ENCODE measurements at places on chromosomes 1 and 21.
A peak's percentile ranks its signal among the peaks of the same experiment; 100 is the strongest.

GRCh38 chr1:85339656-85340399, 63.4 kb upstream of the BCL10 start:
- DNase-seq = no peak

DNA sequence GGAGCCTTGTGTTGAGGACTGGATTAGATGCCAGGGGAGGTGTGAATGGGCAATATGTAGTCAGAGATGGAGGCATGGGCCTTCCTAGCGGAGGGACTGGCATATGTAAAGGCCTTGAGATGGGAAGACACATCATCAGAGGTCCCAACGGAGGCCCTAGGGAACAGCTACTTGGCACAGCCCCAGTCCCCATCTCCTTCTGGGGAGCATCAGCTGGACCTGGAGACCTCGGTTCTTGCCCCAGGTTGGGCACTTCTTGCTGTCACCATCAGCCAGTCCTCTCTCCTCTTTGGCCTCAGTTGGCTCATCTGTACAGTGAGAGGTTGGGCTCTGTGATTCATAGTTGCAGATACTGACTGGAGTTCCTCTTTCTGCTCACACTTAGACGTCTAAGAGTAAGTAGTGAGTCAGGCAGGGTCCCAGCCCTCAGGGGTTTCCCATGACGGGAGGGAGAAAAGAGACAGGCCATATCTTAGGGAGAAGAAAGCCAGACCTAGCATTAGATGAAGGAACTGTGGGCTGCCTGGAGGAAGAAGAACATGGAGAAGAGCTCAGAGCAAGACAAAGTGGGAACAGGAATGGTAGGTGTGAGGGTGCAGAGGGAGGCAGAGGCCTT, 3.4 kb upstream of the MARCKSL1 start:
- DNase-seq = peak; percentile 64

DNA sequence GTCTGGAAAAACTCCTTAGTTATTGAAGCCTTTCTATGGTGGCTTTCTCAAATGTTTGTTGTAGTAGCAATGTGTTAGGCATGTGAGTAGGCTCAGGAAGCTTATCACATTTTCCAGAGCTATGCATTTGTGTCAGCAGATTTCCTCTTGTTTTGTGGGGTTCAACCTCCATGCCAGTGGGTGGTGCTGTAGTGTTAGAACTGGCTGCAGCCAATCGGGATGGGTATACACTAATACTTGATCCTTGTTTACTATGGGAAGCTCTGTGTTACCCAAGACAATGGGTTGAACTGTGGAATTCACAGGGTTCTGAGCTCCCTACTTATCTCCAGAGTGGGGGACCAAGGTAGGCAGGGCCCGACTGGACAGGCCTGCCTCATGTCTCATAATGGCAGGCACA, 348.5 kb upstream of the ADAMTS5 start:
- no peak for DNase-seq

GRCh38 chr1:65281846-65282245, 27.5 kb upstream of the DNAJC6 start:
- no peak for DNase-seq

- no peak for DNase-seq
Measured at GRCh38 chr21:37231671-37232070, 35.5 kb downstream of the VPS26C start.

GRCh38 chr1:115671176-115671934, 29.6 kb downstream of the VANGL1 start:
- peak; percentile 24 for DNase-seq

DNA sequence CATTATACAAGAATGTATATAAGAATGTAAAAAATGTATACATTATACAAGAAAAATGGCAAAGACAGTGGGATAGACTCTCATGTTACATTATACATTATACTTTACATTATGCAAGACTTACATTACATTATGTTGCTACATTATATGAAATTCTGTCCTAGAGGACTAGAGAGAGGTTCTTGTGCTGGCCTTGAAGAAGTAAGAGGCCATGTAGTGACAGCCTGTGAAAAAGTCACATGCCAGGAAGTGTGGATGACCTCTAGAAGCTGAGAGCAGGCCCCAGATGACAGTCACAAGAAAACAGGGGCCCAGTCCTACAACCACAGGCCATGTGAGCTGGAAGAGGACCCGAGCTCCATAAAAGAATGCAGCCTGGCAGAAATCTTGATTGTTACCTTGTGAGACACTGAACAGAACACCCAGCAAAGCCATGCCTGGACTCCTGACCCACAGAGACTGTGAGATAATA, 30.5 kb upstream of the AHCYL1 start:
- peak; percentile 65 for DNase-seq

DNA sequence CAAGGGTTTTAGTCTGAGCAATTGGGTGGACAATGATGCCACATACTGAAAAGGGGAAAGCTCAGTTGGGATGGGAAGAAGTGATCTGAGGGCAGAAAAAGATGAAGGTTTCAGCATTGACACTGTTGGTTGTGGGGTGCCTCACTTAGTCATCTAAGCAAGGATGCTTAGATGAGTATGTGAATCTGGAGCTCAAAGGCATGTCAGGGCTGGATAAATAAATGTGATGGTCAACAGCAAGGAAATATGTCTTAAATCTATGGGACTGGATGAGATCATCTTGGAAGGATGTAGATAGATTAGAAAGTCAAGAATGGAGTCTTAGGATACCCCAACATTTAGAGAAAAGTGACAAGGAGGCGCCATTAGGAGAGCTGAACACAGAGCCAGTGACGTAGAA, 114.6 kb downstream of the ZBTB18 start:
- no peak for DNase-seq

GRCh38 chr1:242523719-242524570, 552 bp downstream of the PLD5 start:
- peak; percentile 65 for DNase-seq

- no peak for DNase-seq
Measured at GRCh38 chr1:20167126-20167525, 18.8 kb upstream of the UBXN10 start.

GRCh38 chr1:205346956-205347574, 9.7 kb downstream of the KLHDC8A start:
- DNase-seq = no peak

GRCh38 chr1:7278827-7279765, 492.0 kb upstream of the VAMP3 start:
- no peak for DNase-seq
